ENCODE measurements at places on chromosomes 2 and 18.

DNA sequence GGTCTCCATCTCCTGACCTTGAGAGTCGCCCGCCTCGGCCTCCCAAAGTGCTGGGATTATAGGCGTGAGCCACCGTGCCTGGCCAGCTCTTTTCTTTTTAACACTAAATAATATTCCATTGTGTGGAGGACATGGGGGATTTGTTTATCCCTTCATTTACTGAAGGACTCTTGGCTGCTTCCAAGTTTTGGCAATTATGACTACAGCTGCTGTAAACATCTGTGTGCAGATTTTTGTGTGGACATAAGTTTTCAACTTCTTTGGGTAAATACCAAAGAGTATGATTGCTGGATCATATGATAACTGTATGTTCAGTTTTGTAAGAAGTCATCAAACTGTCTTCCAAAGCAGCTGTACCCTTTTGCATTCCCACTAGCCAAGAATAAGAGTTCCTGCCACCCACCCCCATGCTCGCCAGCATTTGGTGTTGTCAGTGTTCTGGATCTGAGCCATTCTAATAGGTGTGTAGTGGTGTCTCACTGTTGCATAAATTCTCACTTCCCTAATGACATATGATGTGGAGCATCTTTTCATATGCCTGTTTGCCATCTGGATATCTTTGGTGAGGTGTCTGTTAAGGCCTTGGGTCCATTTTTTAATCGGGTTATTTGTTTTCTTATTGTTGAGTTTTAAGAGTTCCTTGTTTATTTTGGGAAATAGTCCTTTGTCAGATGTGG is 52.2 kb downstream of the TNFRSF11A start:
- DNase-seq = no peak

DNA sequence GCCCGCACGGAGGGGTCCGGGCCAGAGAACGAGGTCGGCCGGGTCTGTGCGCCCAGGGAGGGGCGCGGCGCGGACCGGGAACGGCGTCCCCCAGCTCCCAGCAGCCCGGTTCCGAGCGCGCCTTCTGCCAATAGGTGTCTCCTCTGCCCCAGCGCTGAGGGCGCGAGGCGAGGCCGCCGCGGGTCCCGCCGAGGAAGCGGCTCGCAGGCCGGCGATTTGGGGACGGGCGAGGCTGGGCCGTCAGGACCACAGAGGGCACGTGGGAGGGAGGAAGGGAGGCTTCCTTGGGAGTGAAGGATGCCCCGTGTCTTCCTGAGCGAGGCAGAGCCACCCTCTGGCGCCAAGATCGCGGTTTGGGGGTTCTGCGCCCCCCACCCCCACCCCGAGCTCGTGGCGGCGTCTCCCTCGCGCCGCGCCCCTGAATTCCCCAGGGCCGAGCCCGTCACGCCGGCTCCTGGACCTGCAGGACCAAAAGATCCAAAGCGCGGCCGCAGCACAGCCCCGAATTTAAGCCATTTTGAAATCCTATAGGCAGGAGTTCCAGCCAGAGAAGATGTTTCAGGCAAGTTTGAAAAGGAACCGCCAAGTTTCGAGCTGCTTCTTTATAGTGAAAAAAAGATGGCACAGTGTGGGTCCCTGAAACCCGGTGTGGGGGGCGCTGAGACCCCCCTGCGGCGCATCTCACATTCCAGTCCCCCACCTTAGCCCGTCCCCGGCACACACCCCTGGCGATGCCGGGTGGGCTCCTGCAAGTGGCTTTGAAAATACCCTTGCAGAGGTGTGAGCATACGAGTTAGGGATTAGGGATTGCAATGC is 909 bp downstream of the NFATC1 start:
- no peak for DNase-seq

DNA sequence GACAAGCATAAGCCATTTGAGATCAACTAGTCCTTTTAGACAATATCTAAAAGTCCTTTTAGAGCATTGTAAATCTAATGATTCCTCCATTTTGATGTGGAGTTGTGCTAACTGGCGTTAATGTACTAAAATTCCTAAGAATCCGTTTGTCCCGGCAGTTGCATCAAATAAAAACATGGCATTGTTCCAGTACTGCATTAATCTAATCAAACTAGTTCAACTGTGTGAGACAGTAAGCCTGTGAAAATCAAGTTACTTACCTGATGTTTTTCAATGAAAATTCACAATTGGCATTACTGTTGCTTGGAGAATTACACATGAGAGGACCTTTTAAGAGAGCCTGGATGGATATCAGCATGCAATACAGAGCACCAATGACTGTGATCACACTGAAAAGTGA is 13.3 kb downstream of the TM4SF20 start:
- DNase-seq = no peak

DNA sequence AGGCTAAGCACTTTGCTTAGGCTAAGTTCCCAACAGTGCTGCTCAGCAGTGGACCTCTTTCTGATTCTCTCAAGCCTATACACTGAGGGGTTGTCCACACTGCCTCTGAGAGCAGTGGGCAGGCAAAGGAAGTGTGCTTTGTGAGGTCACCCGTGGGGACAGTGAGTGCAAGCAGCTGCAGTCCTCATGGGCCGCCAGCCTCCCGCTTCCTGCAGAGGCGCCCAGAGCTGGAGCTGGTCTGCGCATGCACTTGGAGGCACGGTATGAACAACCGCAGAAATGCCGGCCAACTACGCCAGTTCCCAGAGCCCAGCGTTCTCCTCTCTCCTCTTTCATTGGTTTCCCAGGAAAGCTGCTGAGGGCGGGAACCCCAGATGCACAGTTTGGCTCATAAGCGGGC is 149.5 kb upstream of the DLX2 start:
- DNase-seq = no peak

DNA sequence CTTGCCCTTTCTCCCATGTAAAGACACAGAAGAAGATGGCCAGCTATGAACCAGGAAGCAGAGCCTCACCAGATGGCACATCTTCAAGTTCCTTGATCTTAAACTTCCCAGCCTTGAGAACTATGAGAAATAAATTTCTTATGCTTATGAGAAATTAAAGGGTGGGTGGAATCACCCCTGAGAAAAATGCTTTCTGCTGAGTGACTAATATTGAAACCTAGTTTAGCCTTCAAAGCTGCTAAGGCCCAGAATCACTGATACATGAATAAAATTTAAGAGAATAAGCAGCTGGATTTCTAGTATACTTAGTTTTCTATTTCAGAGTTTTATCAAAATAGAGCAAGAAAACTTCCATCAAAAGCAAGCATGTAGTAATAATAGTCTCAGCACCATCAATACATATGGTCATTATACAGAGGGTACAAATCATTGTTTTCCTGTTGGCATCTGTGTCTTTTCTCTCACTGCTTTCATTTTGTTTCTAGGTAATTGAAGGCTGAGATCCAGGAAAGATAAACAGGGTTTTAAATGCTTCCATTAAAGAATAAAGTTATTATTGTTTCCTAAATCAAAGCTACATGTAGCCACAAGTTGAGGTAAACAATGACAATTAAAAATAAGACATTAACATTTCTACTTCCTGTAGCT is 53.3 kb upstream of the COL5A2 start:
- DNase-seq = no peak

DNA sequence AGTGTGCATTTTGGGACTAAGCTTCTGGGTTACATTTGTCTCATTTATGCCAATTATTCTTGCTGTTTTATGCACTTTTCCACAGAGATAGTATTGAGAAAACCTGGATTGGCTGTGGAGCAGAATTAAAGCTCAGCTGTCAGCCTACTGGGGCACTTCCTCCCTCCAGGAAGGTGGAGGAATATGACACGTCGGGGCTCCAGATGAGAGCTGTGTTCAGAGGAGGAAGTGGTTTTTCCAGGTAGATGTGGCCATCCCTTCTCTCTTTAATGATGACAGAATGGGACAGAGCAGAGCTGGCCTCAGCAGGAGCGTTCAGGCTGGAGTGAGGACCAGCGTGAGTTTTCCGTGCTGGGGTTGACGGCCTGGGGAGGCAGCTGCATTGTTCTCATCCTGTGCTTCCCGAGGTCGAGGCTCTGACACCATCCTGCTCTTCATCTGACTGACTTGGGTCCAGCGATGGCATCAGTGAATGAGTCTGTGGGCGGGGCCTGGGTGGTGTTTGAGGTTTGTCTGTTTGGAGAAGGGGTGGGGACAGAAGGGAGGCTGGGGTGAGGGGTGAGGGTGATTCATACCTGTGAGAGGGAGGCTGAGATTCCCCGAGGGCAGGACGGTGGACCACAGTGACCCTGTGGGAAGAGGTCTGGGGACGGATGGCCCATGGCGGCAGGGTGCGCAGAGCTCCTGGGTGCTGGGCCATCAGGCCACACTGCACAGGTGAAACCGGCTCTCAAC is 207.0 kb downstream of the LDLRAD4 start:
- DNase-seq = no peak

DNA sequence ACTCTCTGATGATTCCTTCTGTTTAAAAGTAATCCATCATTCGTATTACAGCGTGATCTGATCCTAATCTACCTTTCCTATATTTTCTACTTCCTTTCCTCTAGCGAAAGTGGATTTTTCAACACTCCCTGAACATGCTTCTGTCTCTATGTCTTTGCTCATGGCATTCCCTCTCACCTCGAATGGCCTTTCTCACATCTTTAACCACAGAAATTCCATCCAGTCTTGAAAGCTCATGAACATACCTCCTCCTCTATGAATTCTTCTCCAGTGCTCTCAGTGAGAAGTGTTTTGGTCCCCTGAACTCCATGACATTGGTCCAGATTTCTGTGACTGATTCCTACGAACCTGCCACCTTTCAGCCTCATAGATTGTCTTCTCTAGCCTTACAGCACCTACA is 323.2 kb downstream of the RAD51AP2 start:
- no peak for DNase-seq

DNA sequence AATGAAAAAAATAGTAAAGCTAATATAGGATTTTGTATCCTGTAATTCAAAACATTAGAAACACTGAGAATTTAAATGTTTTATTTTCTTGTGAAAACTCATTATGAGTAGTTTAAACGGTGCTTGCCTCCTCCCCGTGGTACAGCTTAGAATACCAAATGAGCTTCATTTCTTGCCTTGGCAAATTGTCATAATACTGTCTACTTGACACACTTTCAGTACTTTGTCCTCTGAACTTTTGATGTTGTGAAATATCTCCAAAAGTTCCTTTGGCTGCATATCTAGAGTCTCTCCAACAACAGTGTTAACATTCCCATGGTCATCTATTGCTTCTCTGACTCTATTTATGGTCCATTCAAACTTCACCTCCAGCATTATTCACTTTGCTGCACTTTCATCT is 61.9 kb upstream of the EPB41L5 start:
- DNase-seq = no peak

GRCh38 chr2:24189551-24189950 is 14.7 kb downstream of the FAM228A start:
- no peak for DNase-seq

DNA sequence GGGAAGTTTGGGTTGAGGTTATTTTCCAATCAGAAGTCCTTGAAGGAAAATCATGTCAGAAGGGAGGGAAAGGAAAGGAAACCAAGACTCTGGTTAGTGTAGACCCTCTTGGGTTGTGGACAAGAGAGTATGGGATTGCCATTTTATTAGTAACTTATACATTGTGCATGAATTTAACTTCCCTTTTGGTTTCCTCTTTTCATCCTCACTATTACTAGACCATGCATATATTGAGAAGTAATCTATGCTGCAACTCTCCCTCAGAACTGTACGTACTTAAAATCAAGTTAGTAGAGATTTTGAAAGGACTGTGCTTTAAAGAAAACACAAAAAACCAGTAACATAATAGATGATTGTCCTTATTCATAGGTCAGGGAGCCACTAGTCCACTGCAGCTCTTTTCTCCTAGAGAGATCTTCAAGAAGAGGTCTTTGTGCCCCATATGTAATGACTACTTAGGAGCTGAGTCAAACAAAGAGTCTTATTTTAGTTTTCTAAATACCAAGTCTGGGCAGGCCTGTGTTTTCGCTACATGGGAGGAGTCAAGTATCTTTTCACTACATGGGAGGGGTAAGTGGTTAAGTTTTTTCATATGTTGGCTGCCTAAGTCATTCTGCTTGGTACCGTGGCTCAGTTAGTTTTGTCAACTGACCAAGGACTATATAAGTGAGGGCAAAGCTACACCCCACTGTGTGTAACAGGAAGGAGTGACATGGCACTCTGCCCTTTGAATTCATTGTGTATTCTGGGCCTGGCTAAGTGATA is 25.2 kb upstream of the FAM117B start:
- no peak for DNase-seq

- DNase-seq = no peak
Observed at GRCh38 chr2:121031568-121032340, 253.2 kb downstream of the TFCP2L1 start.

- no peak for DNase-seq
Observed at GRCh38 chr2:35410431-35411061, 945.0 kb upstream of the CRIM1 start.

DNA sequence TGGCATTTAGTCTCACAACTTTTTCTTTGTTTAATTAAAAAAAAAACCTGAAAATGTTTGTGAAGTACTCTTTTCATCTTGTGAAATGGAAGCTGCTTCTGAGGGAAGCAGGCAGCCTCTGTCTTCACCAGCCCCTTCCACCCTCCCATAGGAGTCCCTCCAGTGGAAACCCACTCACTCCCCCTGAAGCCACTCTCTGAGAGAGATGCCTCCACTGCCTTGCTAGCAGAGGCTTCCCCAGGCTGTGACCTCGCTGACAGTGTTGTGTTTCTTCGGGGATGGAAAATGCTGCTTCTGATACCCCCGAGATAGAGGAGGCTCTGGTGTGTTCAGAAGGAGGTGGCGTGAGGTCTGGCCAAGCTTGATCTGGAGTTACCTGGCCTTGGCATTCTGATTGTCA is 59.9 kb downstream of the SH3RF3 start:
- DNase-seq = no peak

GRCh38 chr18:41501848-41502247 is 453.2 kb upstream of the PIK3C3 start:
- DNase-seq = no peak

- no peak for DNase-seq
Observed at GRCh38 chr2:10103179-10103578, 19.4 kb upstream of the RRM2 start.

GRCh38 chr2:166092889-166093288 is 34.9 kb downstream of the SCN1A start:
- no peak for DNase-seq

DNA sequence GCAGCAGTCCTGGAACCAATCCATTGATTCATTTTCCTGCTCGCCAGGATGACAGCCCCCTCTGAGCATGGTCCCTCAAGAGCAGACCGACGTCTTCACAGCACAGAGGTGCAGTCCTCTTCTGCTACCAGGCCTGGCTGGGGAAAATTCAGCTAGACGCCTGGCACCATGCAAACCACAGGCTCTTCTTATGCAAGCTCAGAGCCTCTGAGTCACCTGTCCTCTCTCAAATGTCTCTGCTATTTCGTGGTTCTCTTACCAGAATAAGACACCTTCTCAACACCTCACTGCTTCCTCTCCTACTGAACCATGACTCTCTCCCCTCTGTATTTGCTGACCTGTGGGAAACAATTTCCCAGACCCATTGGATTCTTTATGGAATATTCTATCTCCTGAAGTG is 79.8 kb upstream of the CYRIA start:
- DNase-seq = no peak

All from T-cell (primary cell).